ENCODE measurements at places on chromosomes 12 and 14.

- no peak for DNase-seq
Observed at GRCh38 chr14:94770251-94770749, 387 bp upstream of the GSC start.

GRCh38 chr12:28331130-28331529 is 140.9 kb downstream of the CCDC91 start:
- DNase-seq = no peak

GRCh38 chr12:29155079-29155478 is 6.0 kb downstream of the FAR2 start:
- no peak for DNase-seq

- no peak for DNase-seq
Observed at GRCh38 chr14:36423430-36423829, 96.6 kb downstream of the NKX2-1 start.

DNA sequence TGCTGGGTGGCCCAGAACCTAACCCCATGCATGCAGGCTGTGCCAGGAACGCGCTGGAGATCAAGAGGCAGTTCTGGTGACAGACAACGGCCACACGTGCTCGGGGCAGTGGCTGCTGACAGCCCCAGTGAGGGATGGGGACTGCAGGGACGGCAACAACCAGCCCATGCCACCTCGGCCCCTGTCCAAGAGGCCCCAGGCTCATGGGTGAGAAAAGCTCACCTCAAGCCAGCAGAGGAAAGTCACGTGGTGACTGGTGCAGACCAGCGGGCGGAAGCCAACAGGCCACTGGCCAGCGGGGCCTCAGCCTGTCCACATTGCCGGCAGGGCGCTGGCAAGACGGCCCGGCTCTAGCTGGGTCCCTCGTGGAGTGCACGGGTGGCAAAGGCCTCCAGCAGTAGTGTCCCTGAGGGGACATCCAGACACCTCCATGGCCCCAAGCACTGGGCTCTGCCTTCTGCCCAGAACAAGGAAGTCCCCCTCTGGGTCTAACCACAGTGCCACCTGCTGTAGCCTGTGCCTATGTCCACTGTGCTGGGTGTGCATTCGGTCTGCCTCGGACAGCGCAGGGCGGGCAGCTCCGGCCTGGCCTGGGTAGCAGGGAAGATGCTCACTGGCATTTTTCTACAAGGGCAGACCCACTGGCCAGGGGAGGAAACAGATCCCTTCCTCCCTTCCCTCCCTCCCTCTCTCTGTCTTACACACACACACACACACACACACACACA is 134.1 kb downstream of the NCOR2 start:
- no peak for DNase-seq

DNA sequence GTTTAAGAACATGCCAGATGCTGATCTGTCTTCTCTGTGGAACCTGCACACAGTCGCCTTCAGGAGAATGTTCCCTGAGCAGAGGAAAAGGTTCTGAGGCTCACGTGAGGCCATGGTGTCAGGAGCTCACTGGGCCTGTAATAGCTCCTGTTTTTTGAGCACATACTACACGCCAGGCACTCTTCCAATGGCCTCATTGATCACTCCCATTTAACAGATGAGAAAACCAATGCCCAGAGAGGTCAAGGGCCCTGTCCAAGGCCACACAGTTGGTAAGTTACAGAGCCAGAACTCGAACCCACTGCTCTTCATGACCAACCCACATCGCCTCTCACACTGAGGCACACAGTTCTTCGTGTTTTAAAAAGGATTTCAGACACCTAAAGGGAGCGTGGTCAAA is 7.3 kb upstream of the HHIPL1 start:
- DNase-seq = no peak

DNA sequence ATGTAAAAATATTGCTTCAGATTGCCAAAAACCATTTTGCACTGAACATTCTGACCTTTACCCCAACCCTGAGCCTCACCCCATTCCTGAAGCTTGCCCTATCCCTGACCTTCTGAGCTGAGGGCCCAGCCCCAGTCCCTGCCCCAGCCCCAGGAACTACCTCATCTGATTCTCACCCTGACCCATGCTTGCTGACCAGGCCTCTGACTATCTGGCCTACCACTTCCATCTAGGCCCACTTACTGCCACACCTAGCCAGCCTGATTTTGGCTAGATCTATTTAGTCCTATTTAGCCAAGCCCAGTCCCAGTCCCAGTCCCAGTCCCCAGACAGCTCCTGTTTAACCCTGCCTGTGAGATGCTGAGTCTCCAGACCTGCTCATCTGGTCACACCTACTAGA is 33.6 kb downstream of the OR10P1 start:
- no peak for DNase-seq

GRCh38 chr14:78143489-78144145 is 26.6 kb upstream of the NRXN3 start:
- no peak for DNase-seq

DNA sequence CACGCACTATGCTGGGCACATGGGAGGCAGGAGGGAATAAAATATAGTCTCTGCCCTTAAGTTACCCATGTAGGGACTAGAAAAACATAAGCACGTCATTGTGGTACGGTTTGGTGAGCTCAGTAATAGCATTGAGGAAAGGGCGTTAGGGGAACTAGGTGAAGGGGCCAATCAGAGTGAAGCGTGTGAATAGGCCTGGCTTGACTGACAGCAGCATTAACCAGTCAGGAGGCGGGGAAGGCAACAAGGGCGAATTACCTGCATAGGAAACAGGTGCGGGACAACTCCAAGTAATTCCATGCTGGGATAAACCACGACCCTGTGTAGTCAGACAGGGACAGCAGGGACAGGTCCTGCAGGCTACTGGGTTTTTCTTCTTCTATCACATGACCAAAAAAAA is 107.7 kb downstream of the UNC79 start:
- no peak for DNase-seq
